ENCODE measurements at places on chromosomes 7 and 10.

- no peak for DNase-seq
These were observed 1.6 kb upstream of the RAMP3 start for GRCh38 chr7:45155941-45156340.

- DNase-seq = peak; percentile 52
These were observed 14.9 kb downstream of the HIPK2 start for GRCh38 chr7:139762886-139763285.

DNA sequence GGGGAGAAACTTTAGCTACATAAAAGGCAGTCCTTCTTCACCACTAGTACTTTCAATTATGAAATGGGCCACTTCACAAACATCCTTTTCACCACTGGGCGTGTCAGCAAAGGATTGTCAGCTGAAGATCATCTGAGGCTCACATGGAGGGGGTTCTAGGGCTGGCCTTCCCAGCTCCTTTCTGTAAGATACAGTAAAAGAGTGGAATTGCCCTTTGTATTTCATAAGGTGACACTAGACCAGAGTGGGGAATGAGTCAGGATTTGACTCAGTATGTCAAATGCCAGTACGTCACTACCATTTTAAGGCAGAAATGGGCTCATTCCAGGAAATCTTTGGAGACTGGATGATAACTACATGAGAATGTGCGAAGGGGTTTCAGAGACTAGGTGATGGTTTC is 21.2 kb upstream of the BLOC1S2 start:
- DNase-seq = peak; percentile 60

DNA sequence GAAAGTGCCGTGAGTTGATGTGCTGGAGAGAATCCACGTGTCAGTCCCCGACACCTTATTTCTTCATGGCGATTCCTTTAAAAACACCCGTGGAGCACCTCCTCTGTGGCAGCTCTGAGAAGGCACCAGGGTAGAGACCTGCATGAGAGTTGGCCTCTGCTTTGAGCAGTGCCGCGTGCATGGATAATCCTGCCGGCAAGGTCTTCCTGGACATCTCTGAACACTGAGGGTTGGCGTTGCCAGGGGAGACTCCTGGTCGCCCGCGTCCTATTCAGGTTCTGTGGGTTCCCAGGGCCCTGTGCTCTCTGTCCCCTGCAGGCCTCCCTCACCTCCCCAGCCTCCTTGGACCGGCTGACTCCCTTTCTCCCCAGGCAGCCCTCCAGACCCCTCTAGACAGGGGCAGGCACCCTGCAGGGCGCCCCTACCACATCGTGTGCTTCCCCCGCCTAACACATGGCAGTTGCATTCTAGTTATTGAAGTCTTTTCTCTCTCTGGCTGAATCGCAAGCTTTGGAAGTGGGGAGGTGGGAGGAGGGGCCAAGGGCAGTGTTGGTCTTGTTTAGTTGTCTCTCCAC is 95.6 kb downstream of the MKI67 start:
- DNase-seq = no peak

GRCh38 chr10:22615819-22616499 is 98.4 kb downstream of the PIP4K2A start:
- DNase-seq = peak; percentile 40

- DNase-seq = peak; percentile 6
These were observed 719.1 kb downstream of the AUTS2 start for GRCh38 chr7:70317356-70317755.

Measured in iris pigment epithelial cell (primary cell).